ENCODE measurements at places on chromosomes 6 and 20.
A peak's percentile ranks its signal among the peaks of the same experiment; 100 is the strongest.

- DNase-seq, result no peak
Observed at GRCh38 chr6:43503443-43503842, 6.7 kb downstream of the LRRC73 start.

DNA sequence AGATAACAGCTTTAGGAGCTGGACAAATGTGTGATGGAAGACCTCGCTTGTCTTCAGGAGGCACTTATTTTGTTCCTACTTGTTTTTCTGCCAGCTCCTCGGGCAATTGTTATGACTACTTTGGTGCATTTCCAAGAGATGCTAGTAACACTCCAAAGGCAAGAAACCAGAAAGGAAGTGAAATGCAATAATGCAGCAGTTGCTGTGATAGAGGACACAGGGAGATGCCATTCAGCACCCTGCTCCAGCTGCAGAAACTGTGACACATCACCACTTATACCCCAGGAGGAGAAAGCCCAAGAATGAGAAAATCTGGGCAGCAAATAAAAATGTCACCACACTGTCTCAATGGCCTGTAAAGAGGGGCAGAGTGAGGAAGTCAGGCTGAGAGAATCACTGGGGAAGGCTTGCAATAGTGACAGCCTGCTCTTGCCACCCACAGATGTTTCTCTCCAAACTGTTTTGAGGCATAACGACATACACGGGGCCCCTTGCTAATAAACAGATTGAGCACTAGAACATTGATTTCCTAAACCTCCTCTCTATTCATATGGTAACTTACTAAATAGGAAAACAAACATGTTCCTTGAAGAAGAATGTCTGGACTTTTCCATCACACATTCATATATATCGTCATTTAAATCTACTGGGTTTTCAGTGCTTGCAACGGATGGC lies 231.0 kb upstream of the PRND start:
- no peak for DNase-seq

- no peak for DNase-seq
Observed at GRCh38 chr6:1820714-1821113, 211.0 kb downstream of the FOXC1 start.

- DNase-seq, result no peak
Observed at GRCh38 chr6:6912817-6913744, 194.7 kb upstream of the RREB1 start.

DNA sequence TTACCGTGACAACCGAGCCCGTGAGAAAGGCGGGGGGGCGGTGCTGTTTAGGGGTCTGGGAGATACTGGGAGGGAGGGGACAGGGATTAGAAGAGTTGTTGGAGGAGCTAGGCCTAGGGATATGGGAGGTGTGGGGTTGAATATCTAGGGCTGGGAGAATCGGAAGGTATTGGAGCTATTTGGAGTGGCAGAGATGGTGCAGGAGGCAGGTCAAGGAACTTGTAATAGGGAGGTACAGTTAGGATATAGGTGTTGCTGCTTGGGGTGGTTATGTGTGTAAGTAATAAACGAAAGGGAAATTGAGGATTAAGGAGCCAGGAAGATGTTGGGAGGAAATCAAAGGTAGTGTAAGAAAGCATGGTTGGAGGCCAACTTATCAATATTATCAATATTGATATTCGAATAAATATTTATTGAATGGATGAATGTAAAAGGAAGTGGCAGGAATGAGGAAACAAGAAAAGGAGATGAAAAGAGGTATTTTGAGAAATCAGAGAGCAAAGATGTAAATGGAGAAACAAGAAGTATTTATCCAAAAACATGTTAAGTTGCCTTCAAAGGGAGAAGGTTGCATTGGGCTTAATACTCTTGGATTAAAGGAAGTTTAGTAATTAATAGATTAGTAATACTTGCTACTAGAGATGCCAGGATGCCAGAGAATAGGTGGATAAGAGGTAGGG lies 602 bp downstream of the PPP1R11 start:
- DNase-seq, result no peak

DNA sequence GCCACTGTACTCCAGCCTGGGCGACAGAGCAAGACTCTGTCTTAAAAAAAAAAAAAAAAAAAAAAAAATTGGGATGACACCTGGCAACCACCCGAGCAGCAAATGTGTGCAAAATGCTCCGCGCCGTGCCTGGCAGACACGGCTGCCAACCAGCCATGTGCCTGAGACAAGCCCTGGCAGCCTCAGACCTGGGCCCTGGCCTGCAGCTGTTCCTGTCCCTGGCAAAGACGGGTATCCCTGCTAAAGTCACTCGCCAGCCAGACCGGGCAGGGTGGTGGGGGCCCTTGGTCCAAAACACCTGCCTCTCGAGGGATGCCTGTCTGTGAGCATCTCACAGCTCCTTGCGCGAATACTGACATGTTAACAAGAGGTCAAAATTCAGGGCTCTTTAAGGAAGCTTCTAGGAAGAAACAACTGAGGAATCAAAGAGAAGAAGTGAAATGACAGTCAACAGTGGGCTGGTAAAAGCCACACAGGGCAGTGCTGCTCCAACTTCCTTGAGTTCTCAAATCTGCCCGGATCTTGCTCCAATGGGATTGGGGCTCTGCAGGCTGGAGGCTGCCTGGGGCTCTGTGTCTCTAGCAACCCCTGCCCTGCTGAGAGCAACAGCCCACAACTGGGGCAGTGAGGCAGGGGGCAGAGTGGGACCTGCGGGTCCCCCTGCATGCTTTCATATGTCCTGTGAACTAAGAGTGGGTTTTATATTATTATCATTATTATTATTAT lies 53.4 kb downstream of the SYTL3 start:
- peak; percentile 59 for DNase-seq

GRCh38 chr6:28863604-28864325 lies 60.0 kb downstream of the TRIM27 start:
- peak; percentile 66 for DNase-seq

DNA sequence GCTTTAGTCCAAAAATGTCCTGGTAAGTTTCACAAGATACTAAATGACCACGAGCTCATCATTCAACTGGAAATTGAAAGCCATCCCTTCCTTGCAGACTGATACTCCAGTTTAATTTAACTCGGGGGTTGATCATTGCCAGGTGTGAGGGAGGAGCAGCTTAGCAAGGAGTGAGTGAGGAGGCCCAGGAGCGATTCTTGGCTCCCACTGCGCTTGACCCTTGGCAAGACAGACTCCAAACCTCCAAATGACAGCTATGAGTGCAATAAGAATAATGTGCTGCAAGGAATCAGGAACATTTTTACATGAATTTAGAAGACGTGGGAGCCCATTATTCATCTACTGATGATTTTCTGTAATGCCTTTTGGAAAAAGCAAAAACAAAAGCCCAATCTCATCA lies 64.9 kb downstream of the LAMA4 start:
- DNase-seq, result no peak

GRCh38 chr20:6685181-6685582 lies 82.3 kb upstream of the BMP2 start:
- no peak for DNase-seq

- no peak for DNase-seq
Observed at GRCh38 chr20:1436263-1436662, 30.4 kb downstream of the NSFL1C start.

DNA sequence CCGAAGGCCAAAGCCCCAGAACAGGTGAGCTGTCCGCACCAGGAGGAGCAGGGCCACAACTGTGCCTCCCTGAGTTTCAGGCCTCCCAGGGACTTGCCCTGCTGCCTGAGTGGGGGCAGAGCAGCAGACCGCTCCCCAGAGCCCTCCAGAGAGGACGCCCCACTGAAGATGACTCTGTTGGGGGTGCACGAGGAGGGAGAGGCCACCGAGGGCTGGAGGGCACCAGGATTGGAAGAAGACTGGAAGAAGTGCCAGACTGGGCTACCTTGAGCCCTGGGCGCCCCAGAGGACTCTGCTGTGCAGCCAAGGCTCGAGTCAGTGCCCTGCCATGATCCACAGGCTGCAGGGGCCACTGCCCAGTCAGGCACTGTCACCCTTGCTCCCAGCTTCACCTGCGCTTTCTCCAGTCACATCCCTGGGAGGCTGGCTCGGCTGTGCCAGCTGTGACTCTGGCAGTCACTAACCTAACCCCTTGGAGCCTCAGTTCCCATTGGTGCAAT lies 11.3 kb downstream of the CST7 start:
- DNase-seq, result peak; percentile 44

DNA sequence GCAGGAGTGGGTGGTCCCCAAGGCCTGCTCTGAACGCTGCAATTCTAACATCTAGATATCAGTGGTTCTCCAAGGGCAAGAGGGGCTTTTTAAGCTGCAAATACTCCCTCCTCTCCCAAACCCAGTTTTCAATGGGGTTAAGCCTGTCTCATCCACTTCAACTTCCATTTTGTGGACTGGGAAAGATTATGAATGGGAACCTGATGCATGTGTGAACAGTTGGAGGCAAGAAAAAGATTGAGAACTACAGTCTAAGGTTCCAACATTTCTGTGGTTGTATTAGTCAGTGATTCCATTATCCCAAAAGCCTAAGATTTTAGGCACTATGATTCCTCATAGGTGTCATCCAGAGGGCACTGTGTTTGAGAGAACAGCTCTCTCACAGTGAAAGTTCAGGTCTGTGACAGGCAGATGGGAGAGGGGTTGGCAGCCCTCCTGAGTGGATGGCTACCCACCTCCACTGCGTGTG lies 53.7 kb downstream of the HNF4A start:
- no peak for DNase-seq

DNA sequence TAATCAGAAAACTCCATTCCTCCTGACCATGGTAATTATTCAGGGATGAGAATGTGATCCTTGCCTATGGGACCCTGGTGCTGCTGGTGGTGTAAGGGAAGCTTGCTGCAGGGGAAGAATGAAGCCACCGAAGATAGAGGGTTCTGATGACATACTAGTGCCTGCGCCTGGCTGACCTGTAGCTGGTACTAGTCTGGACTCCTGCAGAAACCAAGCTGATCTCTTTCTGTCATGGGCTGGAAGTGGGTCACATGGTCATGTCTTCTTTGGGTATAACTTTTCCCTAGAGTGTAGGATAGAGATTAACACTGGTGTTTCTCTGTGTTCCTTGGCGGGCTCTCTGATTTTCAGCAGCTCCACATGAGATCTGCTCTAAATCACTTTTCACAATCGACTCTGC lies 8.6 kb upstream of the SLC4A11 start:
- DNase-seq, result no peak

DNA sequence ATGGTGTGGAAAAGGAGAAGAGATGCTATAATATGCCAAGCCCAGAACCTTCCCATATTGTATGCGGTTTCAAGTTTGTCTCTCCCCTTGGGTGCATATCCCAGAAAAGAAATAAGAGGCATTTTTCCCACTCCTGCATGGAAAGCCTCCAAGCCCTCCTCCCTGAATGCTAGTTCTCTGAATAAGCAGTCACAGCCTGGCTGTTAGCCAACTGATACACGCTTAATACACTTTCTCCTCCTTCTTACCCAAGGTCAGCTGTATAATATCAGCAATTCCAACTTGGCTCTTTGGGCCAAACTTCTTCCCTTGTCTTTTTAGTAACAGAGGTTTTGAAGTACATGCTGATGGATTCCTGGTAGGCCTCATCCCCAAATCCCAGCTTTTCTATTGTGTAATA lies 440.1 kb downstream of the EPHA7 start:
- DNase-seq, result no peak
